ENCODE measurements at places on chromosomes 2 and 18.

DNA sequence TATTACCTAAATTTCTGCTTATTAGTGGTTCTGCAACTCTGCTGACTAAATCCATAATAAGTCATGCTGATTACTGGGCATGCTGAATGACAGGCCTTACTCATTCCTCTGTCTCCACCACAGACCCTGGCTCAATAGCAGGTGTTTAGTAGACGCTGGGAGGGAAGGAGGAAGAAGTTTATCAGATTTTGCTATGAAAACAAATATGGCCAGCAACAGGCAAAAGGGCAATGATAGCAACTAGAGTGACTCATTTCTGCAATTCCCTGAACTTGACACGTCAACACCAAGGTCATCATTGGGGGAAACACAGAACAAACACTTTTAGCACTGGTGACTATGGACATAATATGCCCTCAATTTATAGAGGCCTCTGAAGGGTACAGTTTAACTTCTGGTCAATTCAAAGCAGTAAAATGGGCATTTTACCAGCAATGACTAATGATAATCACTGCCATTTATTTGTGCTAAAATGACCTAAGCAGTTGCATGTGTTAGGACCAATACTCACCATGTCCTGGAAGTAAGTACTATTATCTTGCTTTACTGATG, 35.2 kb downstream of the TMEM163 start:
- no peak for DNase-seq

DNA sequence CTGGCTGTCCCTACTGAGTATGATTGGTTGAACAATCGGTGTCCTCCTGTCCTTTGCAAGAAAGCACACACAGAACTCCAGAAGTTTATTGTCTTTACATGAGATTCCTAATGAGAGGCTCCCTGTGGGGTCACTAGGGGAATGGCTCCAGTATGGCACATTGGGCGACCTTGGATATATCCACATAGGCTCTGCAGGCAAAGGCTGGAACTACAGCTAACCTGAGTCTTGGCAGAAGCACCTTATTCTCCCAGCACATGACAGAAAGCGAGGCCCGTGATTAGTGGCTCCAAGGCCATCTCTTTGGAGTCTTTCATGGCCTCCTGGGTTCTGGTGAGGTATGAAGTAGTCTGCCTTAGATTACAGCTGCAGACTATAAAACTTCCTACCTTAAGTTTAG, 49.0 kb downstream of the ZDBF2 start:
- no peak for DNase-seq

DNA sequence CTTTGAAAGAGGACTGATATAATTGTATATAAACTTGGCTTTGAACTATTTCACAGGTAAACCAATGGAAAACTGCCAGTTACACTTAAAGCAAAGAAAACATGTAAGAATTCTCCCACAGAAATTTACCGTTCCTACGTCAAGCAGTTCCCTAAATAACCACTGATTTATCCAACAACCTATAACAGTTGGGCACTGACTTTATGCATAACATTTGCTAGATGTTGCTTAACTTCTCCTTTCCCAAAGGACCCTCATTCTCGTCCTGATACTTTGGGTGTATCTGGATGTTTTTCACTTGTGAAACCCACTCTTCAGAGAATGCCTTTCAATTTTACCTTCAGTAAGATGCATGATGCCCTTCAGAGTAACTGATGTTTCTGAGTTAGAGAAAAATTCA, 43.8 kb downstream of the STAT1 start:
- DNase-seq = no peak

- DNase-seq = no peak
Measured at GRCh38 chr2:232459419-232460035, 3.6 kb downstream of the ALPI start.

DNA sequence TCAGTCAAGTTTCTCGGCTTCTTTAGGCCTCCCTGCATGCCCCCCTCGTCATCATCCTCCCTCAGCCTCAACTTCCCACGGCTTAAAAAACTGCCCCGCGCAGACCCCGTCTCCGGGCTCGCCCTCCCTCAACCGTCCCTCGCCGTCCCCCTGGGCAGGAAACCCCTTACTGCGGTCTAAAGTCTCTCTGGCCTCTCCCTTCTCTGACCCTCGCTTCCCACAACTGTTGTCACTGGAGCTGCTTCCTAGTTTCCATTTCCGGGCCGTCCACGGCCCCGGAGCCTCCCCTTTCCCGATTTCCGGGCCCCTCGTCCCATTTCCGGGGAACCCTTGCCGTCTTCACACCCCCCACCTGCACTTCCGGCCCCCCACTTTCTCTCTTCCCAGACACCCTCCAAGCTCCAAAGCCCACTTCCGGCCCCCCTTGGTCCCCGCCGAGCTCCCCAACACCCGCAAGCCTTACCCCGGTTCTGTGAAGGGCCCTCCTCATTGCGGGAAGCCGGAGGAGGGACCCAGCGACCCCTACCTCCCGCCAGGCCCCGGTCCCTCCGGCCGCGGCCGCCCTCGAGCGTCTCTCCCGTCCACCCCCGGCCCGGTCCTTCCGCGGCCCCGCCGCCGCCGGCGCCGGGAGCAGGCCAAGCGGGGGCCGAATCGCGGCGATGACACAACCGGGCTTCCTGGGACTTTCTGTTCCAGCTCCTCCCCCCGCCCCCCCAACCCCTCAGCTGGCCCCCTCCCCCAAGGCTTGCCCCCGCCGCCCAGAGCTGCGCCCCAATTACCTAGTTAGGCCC, 513 bp downstream of the TRIP12 start:
- DNase-seq = peak; percentile 60

DNA sequence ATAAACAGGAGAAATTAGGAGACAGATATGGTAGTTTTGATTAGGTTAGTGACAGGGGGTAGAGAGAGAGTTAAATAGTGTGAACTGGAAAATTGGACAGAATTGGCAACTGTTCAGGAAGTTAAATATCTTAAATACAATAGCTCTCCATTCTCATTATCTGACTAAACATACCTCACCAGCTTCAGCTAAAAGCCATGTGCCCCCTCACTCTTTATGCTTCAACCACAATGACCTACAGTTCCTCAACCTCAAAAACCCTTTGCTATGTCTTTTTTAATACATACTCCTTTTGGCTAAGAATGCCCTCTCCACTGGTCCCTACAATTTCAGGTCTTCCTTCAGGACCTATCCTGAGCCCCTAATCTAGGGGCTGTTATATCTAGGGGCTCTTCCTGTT, 740.2 kb upstream of the ZEB2 start:
- DNase-seq = no peak

GRCh38 chr2:45845566-45845965, 194.1 kb downstream of the PRKCE start:
- no peak for DNase-seq

- no peak for DNase-seq
Measured at GRCh38 chr2:126510356-126510755, 145.6 kb upstream of the GYPC start.

GRCh38 chr2:191015239-191015638, 1.3 kb upstream of the STAT1 start:
- DNase-seq = no peak

DNA sequence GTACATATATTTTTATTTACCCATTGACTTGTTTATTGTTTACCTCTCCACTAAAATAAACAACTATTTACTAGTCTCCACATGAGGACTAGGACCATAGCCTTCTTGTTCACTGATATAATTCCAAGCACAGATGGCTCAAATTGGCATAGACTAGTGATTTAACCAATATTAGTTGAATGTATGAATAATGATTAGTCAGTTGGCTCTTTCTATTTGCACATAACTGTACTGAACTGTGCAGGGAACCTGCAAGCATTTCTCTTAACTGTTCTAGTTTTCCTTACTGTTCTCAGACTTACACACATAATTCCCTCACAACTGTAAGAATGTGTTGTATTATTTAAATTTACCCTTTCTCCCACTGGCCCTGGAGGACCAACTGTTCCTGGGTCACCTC, 91.9 kb downstream of the COL3A1 start:
- no peak for DNase-seq

DNA sequence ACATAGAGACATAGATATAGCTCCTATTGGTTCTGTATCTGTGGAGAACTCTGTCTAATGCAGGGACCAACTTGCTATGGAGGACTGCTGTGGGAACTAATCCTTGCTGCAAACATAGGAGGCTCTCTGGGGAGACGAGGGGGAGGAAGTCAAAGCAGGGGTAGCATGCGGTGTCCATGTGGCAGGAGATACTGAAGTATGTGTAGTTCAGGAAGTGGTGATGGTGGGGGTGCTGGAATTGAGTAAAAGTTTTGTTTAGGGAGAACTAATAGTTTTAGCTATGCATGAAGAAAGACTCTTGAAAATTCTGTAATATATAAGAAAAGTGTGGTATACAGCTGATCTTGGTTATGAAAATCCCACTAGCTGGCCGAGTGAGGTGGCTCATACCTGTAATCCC, 62.0 kb downstream of the ANKRD44 start:
- no peak for DNase-seq

- DNase-seq = no peak
Measured at GRCh38 chr18:77096936-77097886, 35.4 kb downstream of the MBP start.

GRCh38 chr2:188478724-188479123, 187.1 kb downstream of the GULP1 start:
- no peak for DNase-seq

GRCh38 chr2:31067259-31067658, 71.0 kb downstream of the GALNT14 start:
- DNase-seq = no peak

DNA sequence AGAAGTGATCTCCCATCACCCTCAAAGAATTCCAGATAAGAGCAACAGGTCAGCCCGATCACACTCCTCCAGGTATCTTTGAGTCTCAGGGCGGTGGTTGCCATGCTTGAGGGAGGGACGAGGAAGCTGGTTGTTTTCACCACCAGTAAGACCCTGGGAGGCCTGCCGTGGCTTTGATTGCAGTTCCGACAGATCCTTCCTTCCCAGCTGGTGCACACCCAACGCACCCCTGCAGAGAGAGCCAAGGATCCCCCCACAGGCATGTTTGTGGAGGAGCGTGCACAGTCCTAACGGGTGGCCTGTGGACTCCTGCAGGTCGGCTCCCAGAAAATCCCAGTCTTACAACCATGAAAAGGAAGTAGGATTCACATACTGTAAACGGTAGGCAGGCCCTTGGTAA, 13.8 kb upstream of the ZNF236 start:
- no peak for DNase-seq

DNA sequence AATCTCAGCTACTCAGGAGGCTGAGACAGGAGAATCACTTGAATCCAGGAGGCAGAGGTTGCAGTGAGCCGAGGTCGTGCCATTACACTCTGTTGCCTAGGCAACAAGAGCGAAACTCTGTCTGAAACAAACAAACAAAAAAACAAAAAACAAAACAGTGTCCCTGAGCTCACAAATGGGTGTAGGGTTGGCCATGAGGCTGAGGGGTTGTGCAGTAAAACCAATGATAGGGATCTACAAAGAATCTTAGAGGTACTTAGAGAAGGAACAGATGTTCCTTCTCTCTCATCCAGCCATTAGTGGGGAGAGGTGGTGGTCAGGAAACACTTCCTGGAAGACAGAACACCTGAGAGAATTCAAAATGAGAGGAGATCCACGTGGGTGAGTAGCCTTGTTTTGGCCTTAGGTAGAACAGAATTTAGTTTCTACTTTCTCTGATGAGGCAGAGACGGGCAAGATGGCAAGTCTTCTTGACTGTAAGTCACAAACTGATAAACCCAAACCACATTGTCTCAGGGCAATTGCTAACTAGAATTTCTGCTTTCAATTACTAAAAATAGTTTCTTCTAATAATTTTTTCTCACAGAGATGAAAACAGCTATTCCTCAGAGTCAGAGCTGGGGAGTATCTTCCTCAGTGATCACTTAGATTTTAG, 61.5 kb upstream of the PPM1B start:
- DNase-seq = no peak

DNA sequence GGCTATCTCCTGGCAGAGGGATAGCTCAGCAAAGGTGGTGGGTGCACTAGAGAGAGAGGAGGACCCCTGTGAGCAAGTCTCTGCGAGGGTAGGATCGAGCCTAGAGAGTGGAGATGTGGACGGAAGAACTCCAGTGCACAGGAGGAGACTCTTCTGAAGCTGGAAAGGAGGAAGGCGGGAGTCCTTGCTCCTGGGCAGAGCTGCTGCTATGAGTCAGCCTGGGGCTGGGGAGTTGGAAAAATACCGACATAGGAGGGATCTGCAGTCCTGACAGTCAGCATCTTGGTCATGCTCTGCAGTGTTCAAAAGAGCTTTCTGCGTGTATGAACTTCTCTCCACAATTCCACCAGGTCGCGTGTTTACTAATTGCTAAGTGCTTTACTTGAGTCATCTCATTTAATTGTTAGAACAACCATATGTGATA, 233.8 kb downstream of the LDLRAD4 start:
- DNase-seq = no peak

GRCh38 chr2:147099845-147100244, 745.0 kb upstream of the ACVR2A start:
- no peak for DNase-seq
